ENCODE measurements at places on chromosomes 1 and 21.
A peak's percentile ranks its signal among the peaks of the same experiment; 100 is the strongest.

- no peaks in the 10 kb centered on the region for H3K4me1 ChIP-seq
- H3K27me3 ChIP-seq: no peaks in the 10 kb centered on the region
- H3K36me3 ChIP-seq: no peaks in the 10 kb centered on the region
- no peak overlapping the region for H3K27ac ChIP-seq
- DNase-seq: no peak
- no peak overlapping the region for H3K4me3 ChIP-seq
These were observed 33.2 kb downstream of the KCNK2 start for GRCh38 chr1:215115760-215116159.

- DNase-seq: no peak
- H3K4me3 ChIP-seq: no peak overlapping the region
- H3K4me1 ChIP-seq: peaks cover 10% of the 10 kb centered on the region
- H3K27me3 ChIP-seq: peaks cover 4% of the 10 kb centered on the region
These were observed 125.1 kb upstream of the IPO9 start for GRCh38 chr1:201703621-201704438.

DNA sequence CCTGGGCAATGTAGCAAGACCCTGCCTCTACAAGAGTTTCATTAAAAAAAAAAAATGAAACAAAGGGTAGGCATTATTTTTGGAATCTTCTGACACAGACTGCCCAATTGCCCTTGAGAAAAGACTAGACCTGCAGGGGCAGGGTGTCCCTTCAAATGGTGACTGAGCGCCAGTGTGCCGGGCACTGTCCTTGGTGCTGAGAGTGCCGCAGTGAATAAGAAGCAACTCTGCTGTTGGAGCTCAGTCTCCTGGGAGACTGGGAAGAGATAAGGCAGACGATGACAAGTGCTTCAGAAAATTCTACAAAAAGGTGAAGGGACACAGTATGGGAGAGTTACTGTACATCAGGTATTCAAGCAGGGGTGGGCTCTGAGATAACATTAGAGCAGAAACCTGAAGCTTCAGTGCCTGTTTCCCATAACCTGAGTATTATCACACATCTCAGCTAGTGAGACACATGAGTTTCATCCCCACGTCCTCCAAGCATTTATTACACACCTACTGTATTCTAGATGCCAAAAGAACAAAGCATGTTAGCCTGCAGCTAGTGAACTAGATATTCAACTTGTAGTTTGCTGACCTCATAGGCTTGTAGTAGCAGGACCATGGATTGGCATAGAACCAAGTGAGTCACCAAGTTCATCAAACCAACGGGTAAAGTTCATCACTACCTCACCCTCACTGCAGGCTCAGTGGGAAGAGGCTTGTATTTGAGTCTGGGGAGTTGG is 18.4 kb upstream of the RPL11 start:
- no peak for DNase-seq
- no peaks in the 10 kb centered on the region for H3K36me3 ChIP-seq
- no peak overlapping the region for H3K27ac ChIP-seq
- no peak overlapping the region for H3K4me3 ChIP-seq
- H3K27me3 ChIP-seq: no peaks in the 10 kb centered on the region
- peaks cover 17% of the 10 kb centered on the region for H3K4me1 ChIP-seq

DNA sequence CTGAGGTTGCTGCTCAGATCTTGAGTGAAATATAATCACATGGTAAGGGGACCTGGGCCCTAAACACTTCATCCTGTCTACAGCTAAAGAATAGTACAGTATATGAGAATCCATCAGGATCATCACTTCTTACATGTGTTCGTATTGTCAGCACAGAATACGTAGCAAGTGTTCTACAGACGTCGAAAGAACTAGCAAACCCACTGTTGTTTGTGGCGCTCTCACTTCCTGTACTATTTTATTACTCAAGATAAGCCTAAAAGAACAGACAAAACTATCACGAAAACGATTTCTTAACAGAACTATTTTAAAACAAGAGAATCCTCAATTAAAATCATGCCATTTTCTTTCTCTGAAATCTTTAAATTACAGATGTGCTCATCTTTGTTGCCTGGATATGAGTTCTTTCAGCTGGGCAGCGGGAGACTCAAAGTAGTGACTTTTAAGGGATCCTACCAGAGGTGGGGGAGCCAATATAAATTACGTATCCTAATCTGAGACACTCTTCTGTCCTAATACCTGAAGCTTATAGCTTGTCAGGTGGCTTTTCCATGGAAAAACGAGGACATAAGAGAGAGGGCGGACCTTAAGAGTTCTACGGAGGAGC is 724 bp downstream of the ST7L start:
- peak overlapping the region; percentile 93 for H3K4me3 ChIP-seq
- no peak for DNase-seq
- peaks cover 29% of the 10 kb centered on the region for H3K4me1 ChIP-seq
- no peaks in the 10 kb centered on the region for H3K27me3 ChIP-seq

GRCh38 chr1:176557543-176558258 is 94.7 kb downstream of the PAPPA2 start:
- no peaks in the 10 kb centered on the region for H3K4me1 ChIP-seq
- no peaks in the 10 kb centered on the region for H3K27me3 ChIP-seq
- DNase-seq: no peak

DNA sequence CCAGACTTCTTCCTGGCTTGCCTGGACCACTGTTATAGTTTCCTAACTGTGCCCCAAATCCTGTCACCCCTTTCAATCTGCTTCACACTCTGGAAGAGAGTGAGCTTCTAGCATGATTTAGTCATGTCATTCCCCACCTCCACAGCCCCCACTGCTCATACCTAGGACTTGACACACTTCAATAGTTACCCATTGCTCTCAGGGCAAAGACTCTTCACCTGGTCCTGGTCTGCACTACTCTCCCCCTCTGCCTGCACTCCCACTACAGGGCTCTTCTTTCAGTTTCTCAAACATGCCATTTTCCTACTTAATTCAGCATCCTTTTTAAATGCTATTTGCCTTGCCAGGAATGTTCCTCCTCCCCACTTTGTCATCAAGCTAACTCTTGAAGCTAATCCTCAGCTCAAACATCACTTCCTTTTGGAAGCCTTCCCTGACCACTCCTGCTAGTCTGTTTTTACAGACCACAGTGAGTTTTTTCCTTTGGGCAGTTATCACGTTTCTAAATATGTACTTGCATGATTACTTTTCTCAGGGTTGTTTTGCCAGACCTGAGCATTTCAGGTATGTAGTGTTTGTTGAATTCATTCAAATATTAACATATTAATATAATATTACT is 24.7 kb downstream of the CYP2J2 start:
- H3K27ac ChIP-seq: no peak overlapping the region
- DNase-seq: no peak
- H3K36me3 ChIP-seq: no peaks in the 10 kb centered on the region
- H3K27me3 ChIP-seq: no peaks in the 10 kb centered on the region

GRCh38 chr1:152436593-152437496 is 22.8 kb upstream of the CRNN start:
- peaks cover 24% of the 10 kb centered on the region for H3K4me1 ChIP-seq
- no peak for DNase-seq
- no peaks in the 10 kb centered on the region for H3K27me3 ChIP-seq
- H3K4me3 ChIP-seq: no peak overlapping the region
- peak overlapping the region; percentile 61 for H3K27ac ChIP-seq

GRCh38 chr1:169844941-169845608 is 48.6 kb downstream of the SCYL3 start:
- H3K27ac ChIP-seq: no peak overlapping the region
- H3K4me1 ChIP-seq: no peaks in the 10 kb centered on the region
- no peak overlapping the region for H3K4me3 ChIP-seq
- H3K36me3 ChIP-seq: peaks cover 5% of the 10 kb centered on the region

GRCh38 chr1:32031578-32032274 is 18.1 kb downstream of the KHDRBS1 start:
- no peaks in the 10 kb centered on the region for H3K36me3 ChIP-seq
- no peak overlapping the region for H3K4me3 ChIP-seq
- peaks cover 58% of the 10 kb centered on the region for H3K4me1 ChIP-seq
- H3K27me3 ChIP-seq: no peaks in the 10 kb centered on the region

DNA sequence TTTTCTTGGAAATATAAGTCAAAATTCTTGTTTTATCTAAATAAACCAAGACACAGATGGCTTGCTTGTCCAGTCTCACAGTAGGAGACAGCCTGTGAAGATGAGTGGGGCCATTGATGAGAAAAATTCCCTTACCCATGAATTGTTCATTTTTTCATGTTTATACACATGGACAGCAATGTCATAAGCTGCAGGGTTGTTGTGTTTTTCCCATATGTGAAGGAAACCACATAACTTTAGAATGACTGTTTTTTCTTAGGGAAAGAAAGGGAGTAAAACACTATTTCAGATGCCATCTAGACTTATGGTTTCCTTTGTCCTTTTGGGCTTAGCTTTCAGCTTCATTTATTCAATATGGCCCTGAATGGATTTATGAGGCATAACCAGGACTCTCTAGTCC is 622.5 kb upstream of the NR5A2 start:
- no peaks in the 10 kb centered on the region for H3K36me3 ChIP-seq
- H3K27ac ChIP-seq: no peak overlapping the region
- no peaks in the 10 kb centered on the region for H3K27me3 ChIP-seq
- H3K4me1 ChIP-seq: no peaks in the 10 kb centered on the region
- H3K4me3 ChIP-seq: no peak overlapping the region

GRCh38 chr21:37367703-37368540 is 1.3 kb downstream of the DYRK1A start:
- DNase-seq: no peak
- H3K27me3 ChIP-seq: no peaks in the 10 kb centered on the region
- peak overlapping the region; percentile 81 for H3K4me3 ChIP-seq
- H3K4me1 ChIP-seq: peaks cover 58% of the 10 kb centered on the region
- H3K27ac ChIP-seq: peak overlapping the region; percentile 100

GRCh38 chr1:229278120-229278741 is 7.3 kb downstream of the RAB4A start:
- no peaks in the 10 kb centered on the region for H3K36me3 ChIP-seq
- DNase-seq: no peak
- no peaks in the 10 kb centered on the region for H3K27me3 ChIP-seq
- H3K4me1 ChIP-seq: peaks cover 31% of the 10 kb centered on the region

DNA sequence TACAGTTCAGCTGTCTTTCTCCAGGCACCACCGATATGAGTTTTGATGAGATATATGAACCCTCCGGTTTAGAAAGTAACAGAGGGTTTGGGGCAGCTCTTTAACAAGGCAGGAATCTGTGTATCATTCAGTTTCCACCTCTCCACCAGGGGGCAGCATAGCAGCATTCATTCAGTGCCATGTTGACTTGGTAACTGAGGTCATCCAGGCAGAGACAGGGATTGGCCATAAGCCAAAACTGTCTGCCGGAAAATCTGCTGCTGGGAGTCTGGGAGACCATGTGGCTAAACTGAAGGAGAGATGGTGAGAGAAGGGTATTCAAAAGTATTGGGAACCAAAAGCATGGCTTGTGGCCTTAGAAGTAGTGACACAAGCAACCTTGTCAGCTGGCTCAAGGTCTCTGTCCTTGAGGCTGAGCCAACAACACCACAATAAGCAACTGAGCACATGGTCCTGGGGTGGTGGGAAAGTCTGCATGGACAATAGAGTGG is 98.5 kb downstream of the LMX1A start:
- H3K4me1 ChIP-seq: peaks cover 4% of the 10 kb centered on the region
- no peak overlapping the region for H3K4me3 ChIP-seq

GRCh38 chr1:167767761-167768160 is 46.0 kb downstream of the MPZL1 start:
- no peak for DNase-seq
- H3K4me1 ChIP-seq: peaks cover 33% of the 10 kb centered on the region
- no peak overlapping the region for H3K27ac ChIP-seq
- peaks cover 5% of the 10 kb centered on the region for H3K36me3 ChIP-seq

DNA sequence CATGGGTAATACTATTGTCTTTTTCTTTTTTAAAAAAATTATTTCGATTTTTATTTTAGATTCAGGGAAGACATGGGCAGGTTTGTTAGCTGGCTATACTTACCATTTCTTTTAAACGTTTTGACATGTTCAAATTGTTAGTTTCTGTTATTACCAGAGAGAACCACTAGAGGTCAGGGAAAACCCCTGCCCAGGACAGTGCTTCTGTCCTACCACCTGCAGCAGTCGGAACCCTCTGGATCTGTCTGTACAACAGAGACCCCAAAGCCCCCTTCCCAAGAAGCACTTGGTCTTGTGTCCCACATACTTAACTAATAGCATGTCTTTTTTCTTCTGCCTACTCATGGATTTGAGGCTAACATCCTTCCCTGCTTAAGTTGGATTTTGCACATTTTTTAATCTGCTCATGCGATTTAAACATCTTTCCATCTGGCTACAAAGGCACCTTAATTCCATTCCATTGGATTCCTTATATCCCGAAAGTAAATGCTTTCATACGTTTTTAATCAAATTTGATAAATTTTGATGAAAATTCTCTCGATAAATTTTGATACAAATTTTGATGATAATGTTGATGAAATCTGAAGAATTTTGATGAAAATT is 10.0 kb upstream of the C1orf115 start:
- no peak overlapping the region for H3K27ac ChIP-seq
- H3K36me3 ChIP-seq: no peaks in the 10 kb centered on the region

DNA sequence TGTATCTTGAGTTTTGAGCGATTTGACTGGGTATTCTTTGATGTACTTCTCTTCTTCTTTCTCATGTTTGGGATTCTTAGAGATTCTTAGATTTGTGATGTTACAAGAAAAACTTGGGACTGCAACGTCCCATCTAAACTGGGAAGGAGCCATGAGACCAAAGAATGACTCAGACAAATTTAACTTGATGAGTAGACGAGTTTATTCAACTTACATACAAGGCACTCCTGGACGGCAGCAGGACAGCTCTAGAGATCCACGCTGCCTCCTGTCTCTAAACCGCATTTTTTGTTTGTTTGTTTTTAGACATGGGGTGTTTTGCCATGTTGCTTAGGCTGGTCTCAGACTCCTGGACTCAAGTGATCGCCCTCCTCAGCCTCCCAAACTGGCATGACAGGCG is 137.1 kb downstream of the PIK3R3 start:
- no peak for DNase-seq
- no peak overlapping the region for H3K4me3 ChIP-seq
- H3K27ac ChIP-seq: no peak overlapping the region
- H3K36me3 ChIP-seq: no peaks in the 10 kb centered on the region
- no peaks in the 10 kb centered on the region for H3K27me3 ChIP-seq

DNA sequence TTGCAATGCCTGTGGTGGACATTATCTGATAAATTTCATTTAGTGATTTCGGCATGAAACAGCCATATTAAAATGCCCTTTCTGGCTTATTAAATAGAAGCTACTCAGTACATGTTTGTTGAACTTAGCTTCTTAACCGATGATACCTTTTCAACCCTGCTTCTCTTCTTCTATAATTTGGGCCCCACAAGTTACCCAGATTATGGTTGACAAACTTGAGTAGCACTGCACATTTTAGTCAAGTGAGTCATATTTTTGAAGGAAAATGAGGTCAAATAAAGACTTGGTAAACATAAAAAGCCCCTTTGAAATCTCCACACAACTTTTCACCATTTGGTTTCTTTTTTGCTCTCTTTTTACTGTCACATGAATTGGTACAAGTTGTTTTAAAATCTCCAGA is 33.8 kb downstream of the GIPC2 start:
- no peak for DNase-seq
- no peaks in the 10 kb centered on the region for H3K36me3 ChIP-seq
- H3K27me3 ChIP-seq: no peaks in the 10 kb centered on the region
- peak overlapping the region; percentile 23 for H3K27ac ChIP-seq
- H3K4me3 ChIP-seq: no peak overlapping the region
- peaks cover 3% of the 10 kb centered on the region for H3K4me1 ChIP-seq

- DNase-seq: no peak
- H3K36me3 ChIP-seq: no peaks in the 10 kb centered on the region
- H3K27ac ChIP-seq: no peak overlapping the region
- no peaks in the 10 kb centered on the region for H3K27me3 ChIP-seq
- H3K4me3 ChIP-seq: no peak overlapping the region
These were observed 9.2 kb downstream of the UAP1 start for GRCh38 chr1:162570718-162571117.

- H3K4me1 ChIP-seq: peaks cover 64% of the 10 kb centered on the region
- H3K4me3 ChIP-seq: no peak overlapping the region
- H3K36me3 ChIP-seq: no peaks in the 10 kb centered on the region
- peak overlapping the region; percentile 79 for H3K27ac ChIP-seq
- H3K27me3 ChIP-seq: no peaks in the 10 kb centered on the region
These were observed 276.9 kb downstream of the TM2D1 start for GRCh38 chr1:61447968-61448430.

All from esophagus squamous epithelium (tissue), 5 donors.